Activated T-helper 9 cell treated with anti-CD3 and anti-CD28 coated beads, Interleukin-2, amount 50 U/mL, for 16 hours (primary cell): ENCODE measurements at places on chromosomes 11 and 22.

DNA sequence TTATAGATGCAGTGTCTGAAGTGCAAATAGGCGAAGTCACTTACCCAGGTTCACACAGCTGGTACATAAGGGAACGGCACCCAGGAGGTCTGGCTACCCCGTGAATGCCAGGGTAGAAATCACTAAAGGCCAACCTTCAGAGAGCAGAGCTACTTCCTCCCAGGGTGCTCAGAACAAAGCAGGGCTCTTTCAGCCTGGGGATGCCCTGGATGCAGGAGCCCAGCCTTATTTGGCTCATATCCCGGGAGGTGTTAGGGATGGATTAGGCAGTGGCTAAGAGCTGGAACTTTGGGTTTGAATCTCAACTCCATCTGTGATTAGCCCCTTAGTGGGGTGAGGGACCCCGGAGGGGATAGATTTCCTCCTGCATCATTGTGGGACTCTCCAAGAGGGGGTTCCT, 33.1 kb upstream of the ASPHD2 start:
- DNase-seq, result no peak

DNA sequence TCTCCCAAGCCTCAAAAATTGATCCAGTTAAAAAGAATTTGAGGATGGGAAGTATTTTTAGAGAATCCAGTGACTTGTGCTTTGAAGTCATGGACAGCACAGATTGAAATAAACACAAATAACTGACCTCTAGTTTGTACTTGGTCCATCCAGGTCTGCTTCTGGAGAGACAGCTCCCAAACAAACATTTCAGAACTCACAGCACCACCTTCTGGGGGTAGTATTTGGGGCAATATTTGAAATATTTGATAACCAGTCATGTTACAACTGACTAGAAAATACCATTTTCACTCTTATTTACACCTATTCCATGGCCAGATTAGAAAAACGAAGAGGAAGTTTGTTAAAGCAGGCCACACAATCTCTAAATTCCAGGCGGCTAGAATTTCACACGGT, 56.2 kb downstream of the CTSC start:
- DNase-seq, result no peak

- no peak for DNase-seq
Measured at GRCh38 chr11:63687845-63688244, 6.5 kb downstream of the RTN3 start.

DNA sequence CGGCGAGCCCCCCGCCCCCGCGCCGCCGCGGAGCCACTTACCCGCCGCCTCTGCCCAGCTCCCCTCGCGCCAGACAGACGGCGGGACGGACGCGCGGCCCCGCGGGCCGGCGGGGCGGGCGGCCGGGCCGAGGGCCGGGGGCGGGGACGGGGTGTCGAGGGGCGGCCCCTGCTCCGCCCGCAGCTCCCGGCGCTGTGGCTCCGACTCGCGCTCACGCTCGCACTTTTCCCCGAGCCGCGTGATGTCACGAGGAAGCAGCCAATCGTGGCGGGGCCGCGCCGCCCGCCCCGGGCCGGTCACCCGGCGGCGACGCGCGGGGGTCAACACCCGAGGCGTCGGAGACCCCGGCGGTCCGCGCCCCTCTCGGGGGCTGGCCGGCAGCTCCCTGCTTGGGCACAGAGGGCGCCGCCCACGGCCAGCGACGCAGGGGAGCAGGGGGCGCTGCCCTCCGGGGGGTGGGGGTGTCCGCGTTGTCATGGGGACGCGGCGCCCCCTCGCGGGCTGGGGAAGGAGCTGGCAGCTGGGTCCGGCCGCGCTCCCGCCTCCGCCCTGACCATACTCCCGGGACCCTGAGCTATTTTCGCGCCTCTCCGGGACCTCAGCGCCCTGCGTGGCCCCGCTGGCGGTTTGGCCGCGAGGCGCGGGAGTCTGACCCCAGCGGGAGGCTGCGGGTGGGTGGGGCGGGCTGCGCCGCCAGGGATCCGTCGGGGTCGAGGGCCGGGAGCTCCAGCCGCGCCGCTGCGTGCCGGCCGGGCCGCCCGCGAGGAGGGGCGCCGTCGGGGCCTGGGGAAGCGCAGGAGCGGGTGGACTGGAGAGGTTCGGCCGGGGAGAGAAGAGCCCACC, at the start of gene CHRM4:
Gene CHRM4, minus strand, starts transcription at position 199 of the 843 bp plus-strand sequence. CDS start 5,219 bp downstream, outside the sequence.
- no peak for DNase-seq

- DNase-seq, result no peak
Measured at GRCh38 chr22:44329179-44329796, 16.5 kb upstream of the SHISAL1 start.

- DNase-seq, result no peak
Measured at GRCh38 chr22:44365832-44366231, 53.1 kb upstream of the SHISAL1 start.

GRCh38 chr22:30270832-30271231, 4.2 kb upstream of the OSM start:
- DNase-seq, result no peak

DNA sequence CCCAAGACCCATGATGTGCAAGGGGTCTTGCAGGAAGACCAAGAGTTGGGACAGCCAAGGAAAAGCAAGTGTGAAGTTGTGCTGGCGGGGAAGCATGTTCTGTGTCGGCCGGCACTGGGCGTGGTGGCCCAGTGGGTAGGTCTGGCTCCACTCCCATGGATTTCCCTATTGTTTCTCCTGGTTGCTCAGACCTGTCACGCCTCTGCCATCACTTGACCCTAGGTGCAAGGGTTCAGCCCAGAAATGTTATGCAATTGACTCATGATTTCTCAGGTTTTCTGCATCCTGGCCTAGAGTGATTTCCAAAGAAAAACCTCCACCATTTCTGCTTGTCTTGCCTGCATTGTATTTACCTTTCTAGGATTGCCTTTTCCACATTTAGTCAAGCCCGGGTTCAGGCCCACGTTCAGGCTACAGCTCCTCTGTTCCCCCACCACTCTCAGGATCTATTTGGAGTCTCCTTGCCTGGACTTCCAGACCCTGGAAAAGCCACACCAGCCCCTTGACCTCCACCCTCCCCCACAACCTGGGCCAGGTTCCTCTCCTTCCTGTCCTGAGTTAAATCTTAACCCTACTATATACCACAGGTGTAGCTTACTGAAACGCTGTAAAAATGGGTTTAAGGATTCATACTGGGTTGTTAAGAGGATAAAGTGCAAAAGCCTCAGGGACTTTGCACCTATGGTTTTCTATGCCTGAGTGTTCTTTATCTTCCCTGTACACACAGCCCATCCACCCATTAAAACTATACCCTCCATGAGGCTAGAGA, 17.5 kb upstream of the FOLR1 start:
- no peak for DNase-seq

GRCh38 chr11:94129512-94130297, 1.1 kb downstream of the PANX1 start:
- no peak for DNase-seq

- no peak for DNase-seq
Measured at GRCh38 chr11:94934846-94935245, 38.5 kb downstream of the CWC15 start.

DNA sequence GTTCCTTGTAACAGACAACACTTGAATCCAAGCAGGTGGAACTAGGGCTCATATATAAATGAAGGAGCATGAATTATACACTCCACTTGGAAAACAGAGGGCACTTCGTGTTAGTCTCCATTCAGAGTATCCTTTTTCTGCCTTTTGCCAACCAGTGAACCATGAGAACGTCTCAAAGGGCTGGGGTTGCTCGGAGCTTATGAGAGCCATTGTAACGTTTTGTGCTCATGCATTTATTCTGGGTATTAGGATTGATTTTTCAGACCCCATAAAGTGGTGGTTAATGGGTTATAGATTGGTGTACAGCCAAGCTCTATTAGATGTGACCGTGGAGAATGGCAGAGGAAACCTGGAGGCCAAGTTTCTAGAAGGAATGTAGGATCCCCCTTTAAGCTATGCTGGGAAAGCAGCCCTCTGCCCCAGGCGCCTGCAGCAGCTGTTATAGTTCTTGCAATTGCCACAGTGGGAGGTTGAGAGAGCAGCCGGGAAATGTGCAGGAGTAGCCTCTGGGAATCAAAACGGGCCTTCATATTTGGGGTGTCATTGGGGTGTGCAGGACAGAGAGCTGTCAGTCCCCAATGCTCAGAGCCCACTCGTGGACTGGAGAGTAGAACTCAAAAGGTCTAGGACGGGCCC, 54.6 kb upstream of the ASPHD2 start:
- DNase-seq, result no peak

GRCh38 chr11:8698917-8699441, 16.4 kb downstream of the RPL27A start:
- DNase-seq, result no peak

DNA sequence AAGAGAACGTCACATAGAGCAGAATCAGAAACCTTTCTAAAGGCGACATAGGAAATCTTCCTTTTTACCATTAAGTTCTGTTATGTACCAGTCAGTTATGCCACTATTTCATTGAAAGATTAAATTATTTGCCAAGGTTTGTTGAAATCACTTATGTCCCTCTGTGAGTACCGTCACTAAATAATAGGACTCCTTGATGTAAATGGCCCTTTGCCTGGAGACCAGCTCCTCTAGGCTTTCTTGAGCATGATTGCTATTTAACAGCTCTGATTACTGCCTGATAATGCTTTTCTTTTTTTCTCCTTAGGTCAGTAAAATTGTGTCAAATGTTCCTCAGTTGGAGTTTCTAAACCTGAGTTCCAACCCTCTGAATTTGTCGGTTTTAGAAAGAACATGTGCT, 29.3 kb downstream of the TBCEL start:
- DNase-seq, result no peak

DNA sequence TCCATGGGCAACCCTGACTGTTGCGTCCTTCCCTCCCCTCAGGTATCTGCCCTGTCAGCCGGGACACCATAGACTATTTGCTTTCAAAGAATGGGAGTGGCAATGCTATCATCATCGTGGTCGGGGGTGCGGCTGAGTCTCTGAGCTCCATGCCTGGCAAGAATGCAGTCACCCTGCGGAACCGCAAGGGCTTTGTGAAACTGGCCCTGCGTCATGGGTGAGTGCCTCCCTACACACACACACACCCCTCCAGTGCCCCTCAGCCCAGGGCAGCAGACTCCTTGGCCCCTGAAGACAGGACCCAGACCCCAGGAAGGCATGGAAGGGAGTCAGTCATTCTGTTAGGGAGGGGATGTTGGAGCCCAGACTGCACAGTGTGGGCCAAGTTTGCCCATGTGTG, 17.9 kb upstream of the UVRAG start:
- no peak for DNase-seq

- peak; percentile 72 for DNase-seq
Measured at GRCh38 chr11:47213950-47214565, 716 bp upstream of the DDB2 start.

- DNase-seq, result no peak
Measured at GRCh38 chr11:24615451-24616160, 118.8 kb downstream of the LUZP2 start.

GRCh38 chr11:8092587-8093424, 11.8 kb downstream of the TUB start:
- DNase-seq, result peak; percentile 12

- no peak for DNase-seq
Measured at GRCh38 chr22:25735650-25736049, 6.3 kb upstream of the MYO18B start.

DNA sequence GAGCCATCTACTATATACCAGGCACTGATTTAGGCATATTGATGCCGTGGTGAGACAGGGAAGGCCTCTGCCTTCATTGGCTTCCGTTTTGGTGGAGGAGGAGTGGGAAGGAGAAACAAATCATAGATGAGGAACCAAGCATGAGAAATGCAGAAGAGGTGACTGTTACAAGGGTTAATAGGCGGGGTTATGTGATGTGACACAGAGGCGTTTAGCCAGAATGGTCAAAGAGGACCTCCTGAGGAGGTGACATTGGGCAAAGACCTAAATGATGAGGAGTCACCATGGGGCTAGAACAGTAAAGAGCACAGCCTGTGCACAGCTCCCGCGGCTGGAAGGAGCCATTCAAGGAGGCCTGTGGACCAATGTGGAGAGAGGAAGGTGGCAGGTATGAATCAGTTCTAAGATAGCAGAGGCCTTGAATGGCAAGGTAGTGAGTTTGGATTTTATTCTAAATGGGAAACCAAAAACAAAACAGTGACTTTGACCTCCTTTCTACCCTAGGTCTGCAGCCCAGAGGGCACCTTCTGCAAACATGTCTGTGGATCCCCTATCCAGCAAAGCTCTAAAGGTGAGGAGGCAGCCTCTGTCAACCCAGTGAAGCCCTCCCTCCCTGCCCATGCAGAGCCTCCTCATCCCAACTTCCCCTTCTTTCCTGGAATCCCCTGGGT, 11.7 kb downstream of the MAFF start:
- no peak for DNase-seq

GRCh38 chr11:47461876-47462275, 12.9 kb upstream of the RAPSN start:
- DNase-seq, result no peak

- no peak for DNase-seq
Measured at GRCh38 chr11:56910046-56910773, 78.5 kb upstream of the OR5AK2 start.

GRCh38 chr22:17966403-17966717, 58.0 kb downstream of the MICAL3 start:
- DNase-seq, result no peak

- no peak for DNase-seq
Measured at GRCh38 chr22:45246060-45246985, 5.6 kb upstream of the KIAA0930 start.

DNA sequence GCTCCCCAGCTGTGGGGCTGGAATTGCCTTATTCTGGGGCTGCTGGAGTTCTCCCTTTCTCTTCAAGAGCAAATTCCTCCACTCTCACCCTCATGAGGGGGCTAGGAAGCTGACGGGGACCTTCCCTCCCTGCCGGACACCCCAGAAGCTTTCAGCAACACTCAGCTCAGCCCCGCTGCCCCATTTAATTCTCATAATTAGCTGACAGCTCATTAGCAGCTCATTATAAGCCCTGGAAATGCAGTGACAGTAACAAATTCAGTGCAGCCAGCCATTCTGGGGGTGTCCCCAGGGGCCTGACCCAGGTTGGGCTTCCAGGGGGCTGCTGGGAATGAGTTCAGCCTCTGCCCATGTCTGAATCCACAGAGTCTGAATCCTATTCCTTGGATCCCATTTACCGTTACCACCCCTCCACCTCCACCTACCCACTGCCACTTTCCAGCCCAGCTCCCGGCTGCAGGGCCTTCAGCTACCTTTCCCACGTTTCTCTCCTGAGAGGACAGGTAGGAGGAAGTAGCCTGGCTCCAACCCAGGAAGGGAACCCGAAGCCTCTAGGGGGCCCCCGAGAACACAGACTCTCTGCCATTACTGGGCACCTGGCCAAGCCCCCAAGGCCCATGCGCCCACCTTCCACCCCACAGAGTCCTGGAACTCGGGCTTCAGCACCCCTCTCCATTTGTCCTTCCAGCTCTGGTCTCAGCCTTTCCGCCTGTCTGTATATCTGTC, 101.7 kb upstream of the LMO1 start:
- DNase-seq, result no peak
